Endothelial cell of umbilical vein (primary cell): ENCODE measurements at places on chromosomes 5 and 9. TPM values are rescaled to one million over a fixed set of nuclear protein-coding genes. Genes with fewer than 3 reads are reported as not detected.

The JAK2 gene
- 9.7 and 10.3 TPM in 2 replicates for total RNA-seq

The IFNA13 gene
- not detected in 2 replicates for total RNA-seq

The PCDHAC1 gene
- total RNA-seq, result not detected in 2 replicates

The CORO2A gene
- total RNA-seq, result 0.30 and 0.53 TPM in 2 replicates

The LECT2 gene
- not detected in 2 replicates for total RNA-seq

The ARID3C gene
- not detected in 2 replicates for total RNA-seq

The PCDHA8 gene
- total RNA-seq, result not detected in 2 replicates

The PRRC2B gene
- total RNA-seq, result 248 and 256 TPM in 2 replicates

The AFF4 gene
- total RNA-seq, result 85.5 and 88.3 TPM in 2 replicates

DNA sequence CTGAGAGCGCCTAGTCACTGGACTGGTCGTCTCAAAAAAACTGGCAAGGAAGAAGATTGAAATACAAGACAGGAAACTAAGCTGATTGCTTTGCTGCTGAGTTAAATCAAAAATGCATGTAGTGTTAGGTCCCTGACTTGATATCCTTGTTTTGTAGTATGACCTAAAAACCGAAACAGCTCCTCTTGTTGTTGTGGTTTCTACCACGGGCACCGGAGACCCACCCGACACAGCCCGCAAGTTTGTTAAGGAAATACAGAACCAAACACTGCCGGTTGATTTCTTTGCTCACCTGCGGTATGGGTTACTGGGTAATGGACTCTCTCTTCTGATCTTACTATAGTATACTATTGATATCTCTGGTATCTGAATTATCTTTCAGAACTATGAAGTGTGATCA, 4.3 kb downstream of the MTRR start:
- no peak for DNase-seq

DNA sequence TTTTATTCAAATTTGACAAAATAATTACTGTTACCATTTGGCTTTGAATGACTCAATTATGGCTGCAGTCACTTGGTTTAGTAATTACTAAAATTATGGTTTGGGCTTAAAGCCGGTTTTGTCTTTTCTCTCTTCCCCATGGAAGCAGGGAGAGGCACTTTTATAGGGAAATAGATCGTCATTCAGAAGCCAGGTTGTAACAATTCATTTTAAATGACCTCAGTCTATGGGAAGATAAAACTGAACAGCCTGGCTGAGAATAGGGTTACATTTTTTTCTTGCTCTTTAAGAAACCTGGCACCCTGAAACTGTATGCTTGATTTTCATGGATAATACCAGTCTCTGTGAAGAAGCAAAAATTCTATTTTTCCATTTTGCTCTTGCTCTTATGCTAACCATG, 169.8 kb downstream of the SMC2 start:
- no peak for DNase-seq

DNA sequence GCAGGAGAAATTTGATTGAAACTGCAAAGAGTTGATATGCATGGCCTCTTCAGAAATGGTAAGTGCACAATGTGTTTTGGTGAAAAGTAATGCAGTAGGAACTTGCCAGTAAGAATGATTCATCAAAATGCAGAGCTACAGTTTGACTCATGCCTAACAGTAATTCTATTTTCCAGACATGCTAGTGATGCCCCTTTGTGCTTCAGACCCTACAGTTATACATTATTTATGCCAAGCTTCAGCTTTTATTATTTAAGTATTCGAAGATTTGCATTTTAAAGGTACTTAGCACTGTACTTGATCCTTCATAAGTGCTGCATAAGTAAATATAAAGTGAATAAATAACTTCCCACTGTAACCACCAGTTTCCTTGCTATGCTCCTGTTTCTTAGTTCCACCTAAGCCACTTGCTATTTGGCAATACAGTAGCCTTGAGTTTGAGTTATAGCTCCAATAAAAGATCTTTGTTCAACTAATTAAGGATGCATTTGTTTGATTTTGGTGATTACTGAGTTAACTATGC, 3.6 kb upstream of the SPATA31E1 start:
- peak; percentile 10 for DNase-seq

DNA sequence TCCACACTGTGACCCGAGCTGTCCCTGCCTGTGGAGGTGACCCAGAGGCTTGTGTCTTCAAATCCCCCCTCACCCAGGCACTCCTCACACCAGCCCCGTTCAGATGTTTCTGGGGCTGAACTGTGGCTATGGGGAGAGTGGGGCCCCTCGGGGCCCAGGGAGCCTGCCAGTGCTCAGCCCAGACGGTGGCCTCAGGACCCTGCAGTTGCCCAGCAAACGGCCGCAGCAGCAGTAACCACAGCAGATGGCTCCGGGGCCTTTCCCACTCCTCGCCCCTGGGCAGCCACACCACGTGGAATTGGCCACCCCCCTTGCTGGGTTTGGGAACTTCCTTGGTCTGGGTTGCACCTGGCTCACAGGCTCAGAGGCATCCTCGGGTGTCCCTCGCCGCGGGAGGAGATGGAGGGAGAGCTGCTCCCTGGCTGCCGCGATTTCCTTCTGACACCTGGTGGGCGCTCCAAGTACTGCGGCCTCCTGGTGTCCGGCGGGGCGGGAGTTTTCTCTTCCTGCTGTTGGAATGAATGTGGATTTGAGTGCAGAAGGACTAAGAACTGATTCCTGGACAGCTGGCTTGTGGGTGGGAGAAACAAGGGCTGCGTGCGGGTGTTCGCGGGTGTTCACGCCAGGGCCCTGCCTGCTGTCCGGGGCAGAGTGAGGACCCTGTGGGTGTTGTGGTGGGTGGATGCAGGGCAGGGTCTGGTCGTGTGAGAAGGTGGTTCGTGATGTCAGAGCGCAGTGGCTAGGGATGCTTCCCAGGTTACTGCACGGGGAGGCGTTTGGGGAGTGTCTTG, 97.5 kb downstream of the COL5A1 start:
- peak; percentile 43 for DNase-seq

- DNase-seq, result no peak
Measured at GRCh38 chr5:5700549-5700948, 278.1 kb downstream of the ICE1 start.

GRCh38 chr5:103389846-103390245, 131.3 kb downstream of the MACIR start:
- no peak for DNase-seq

DNA sequence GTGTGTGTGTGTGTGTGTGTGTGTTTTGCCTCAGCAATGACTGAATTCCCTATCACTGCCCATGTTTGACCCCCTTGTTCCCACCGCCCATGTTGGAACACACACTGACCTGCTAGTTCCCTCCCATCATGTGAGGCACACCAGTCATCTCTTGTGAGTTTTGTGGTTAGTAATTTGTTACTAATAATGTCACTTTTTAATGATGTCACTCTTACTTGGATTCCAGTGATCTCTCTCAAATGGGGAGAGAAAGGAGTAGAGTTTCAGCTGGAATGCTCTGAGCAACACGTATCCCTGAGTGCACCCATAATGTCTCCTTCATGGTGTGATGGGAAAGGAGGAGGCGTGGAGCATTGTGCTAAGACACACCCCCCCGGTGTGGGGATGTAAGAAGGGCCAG, 172.6 kb downstream of the SH3GL2 start:
- DNase-seq, result no peak

DNA sequence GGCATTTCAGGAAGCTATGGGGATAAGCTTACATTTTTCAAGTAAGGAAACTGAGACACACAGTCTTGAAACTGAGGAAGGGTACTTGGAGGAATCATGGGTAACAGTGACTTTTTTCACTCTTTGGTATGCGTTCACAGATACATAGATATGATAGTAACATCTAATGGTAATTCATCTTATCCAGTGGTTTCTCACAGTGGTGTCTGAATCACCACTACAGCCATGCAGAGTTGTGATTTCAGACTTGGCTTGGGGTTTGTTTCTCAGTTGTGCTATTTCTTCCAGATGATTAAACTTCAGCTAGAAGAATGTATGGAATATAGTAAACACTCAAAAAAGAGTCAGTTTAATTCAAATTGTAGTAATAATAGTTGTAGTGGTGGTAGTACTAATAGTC, 239.1 kb upstream of the NUDT12 start:
- DNase-seq, result no peak

DNA sequence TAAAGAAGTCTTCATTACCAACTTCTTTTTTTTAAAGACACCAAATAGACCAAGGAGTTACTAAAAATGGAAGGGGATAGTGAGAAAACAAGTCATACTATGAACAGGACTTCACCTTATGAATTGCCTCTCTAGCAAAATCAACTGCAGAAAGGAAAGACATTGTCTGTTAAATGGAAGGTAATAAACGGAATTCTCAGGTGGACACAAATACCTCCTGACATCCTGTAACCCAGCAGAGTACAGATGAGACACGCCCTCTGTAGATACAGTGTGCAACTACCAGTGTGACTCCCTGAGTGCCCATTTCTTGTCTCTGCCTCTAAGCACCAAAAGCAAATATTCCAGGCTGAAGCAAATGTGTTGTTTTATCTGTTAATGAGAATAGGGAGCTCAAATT, 12.2 kb upstream of the PLPP1 start:
- no peak for DNase-seq

- DNase-seq, result no peak
Measured at GRCh38 chr5:108122702-108123101, 259.2 kb downstream of the FBXL17 start.

- no peak for DNase-seq
Measured at GRCh38 chr5:150066901-150067396, 19.4 kb downstream of the CSF1R start.

- DNase-seq, result no peak
Measured at GRCh38 chr9:132516301-132516700, 66.1 kb upstream of the BARHL1 start.

DNA sequence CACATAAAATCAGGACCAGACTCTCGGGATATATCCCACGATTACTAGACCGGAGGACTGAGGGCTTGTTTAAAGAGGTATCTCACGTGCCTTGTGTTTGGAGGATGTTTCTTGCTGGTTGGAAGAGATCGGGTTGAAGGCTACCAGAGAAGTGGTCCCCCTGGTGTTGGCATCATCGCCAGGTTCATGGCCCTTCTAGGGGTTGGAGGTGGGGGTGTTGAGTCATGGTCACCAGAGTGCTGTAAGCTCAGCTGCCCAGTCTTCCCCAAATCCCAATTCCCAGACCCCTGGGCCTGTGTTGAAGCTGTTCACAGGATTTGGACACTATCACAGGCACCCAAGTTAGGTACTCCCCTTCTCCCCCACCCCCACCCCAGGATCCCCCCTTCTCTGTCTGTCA, 29.1 kb upstream of the PRDM12 start:
- DNase-seq, result no peak

- peak; percentile 59 for DNase-seq
Measured at GRCh38 chr9:81620002-81620390, 69.4 kb downstream of the TLE1 start.
